ENCODE measurements at places on chromosomes 13 and 19.

- no peak for ATAC-seq
These were observed 1.2 kb downstream of the C5AR1 start for GRCh38 chr19:47310819-47311218.

GRCh38 chr13:70723732-70724131 is 615.5 kb upstream of the KLHL1 start:
- no peak for ATAC-seq

GRCh38 chr13:102724923-102725322 is 30.1 kb upstream of the METTL21C start:
- ATAC-seq = no peak

DNA sequence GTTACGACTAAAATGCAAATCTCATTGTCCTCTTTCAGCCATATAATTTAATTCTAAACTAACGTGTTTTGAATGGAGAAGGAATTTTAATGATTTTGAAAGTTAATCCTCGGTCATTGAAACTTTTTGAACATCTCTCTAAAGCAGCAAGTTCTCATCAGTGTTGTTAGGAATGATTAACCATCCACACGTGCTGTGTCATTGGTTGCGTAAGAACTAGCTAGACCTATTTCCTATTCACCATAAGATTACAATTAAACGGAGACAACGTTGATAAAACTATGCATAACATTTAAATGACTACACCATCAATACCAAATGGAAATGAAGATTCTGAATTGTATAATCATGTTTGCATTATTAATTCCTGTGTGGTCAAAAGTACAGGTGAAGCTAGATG is 155.6 kb upstream of the IRS2 start:
- no peak for ATAC-seq

DNA sequence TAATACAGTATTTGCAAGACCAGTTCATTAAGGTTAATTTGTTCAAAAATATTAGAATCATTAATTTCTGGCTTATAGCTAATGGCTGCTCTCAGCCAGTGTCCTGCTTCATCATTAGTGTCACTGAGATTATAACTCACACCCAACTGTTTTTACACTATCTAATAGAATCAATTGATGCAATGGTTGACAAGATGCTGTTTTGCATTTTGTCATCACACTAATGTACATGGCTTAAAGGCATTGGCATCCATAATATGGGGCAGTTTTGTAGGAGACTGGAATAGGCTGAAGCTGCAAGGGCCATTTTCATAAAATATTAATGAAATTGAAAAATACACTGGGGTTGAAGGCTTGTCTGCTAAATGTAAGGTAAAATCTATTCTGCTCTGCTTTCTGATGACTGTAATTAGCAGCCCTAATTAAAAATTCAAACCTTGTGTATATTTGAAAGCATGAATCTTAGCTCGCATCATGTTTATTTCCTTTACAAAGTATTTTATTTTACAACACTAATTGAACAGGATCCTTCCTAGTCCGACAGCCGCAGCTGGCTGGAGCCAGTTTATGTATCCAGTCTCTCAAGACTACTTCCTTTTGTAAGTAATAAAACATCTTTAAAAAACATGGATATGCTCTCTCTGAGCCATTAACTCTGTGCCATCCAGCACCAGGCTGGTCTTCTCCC is 296.7 kb downstream of the POU4F1 start:
- no peak for ATAC-seq

- no peak for ATAC-seq
These were observed 2.5 kb downstream of the PCDH8 start for GRCh38 chr13:52845766-52846566.
